ENCODE measurements at places on chromosomes 6 and 20.

DNA sequence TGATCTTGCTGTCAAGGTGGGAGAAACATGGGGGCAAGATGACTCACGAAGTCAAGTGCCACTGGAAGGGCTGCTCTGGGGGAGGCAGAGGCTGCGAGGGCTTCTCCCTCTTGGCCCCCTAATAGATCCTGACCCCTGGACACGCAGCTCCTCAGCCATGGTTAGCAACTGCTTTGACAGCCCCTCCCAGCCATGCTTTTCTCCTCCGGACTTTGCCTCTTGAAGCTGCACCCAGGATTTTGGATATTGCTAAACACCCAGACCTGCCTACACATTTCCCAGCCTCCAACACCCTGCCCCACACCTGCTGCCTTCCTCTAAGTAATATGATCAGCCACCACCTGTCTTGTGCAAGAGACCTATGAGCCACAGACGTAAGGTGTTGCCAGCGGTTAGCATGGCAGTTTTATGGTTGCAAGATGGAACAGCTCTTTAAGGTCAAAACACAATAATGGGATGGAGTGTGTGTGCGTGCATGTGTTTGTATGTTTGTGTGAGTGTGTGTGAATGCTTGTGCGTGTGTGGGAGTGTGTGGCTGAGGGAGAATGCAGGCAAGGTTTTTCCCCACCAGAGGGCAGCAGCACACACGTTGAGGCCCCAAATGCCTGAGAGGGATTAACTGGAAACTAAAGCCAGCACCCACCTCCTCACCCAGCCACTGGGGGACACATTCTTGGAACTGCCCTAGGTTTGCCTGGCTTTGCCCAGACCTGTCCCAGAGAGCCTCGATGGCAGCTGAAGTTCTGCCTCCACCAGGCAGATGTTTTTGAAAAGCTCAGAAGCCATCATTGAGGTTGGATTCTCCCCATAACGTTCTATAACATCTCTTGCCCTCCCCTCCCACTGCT lies 2.5 kb downstream of the IP6K3 start:
- DNase-seq: peak; percentile 78

DNA sequence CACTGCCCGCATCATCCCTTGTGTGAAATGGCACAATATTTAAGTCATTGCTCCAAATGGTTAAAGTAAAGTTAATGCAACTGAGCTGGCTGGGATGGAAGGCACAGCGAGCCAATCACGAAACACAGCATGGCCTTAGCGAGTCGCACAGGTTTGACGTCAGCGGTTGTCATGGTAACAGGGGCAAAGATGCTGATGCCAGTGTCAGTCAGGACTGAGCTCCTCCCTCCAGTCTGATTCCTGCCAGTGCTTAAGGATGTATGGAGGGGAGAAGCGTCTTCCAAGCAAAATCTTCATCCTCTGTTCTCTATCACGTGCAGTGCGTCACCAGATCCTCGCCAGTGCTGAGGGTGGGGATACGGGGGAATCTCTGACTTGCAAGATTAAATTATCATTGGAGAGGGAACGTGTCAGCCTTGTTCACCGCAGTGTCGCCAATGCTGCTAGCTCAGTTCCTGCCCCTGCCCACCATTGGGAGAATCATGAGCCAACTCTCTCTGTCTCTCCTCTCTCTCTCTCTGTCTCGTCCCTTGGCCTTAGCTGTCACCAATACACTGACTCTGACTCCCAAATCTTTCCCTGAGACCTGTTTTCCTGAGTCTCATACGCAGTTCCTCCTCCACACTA lies 24.5 kb downstream of the TSPYL4 start:
- DNase-seq: peak; percentile 89

GRCh38 chr6:99011151-99011550 lies 63.4 kb upstream of the FBXL4 start:
- no peak for DNase-seq

DNA sequence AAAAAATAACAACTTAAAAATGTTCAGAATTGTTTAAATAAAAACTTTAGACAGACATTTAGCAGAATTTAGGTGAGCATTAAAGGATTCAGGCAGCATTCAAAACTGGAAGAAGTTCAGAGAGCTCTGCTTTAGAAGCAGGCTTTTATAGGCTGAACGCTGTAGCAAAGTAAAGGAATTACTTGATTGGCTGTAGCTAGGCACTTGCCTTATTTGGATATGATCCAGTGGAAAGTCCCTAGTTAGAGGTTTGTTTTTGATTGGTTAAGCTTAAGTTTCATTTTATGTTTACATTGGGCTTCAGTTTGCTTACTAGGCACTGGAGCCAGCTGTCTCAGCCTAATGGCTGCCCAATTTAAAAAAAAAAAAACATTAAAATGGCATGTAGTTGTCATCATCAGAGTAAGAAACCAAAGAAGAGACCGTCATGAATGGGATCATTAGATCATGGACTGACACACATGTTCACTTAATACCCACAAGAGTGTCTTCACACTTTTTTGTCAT lies 65.1 kb downstream of the CBFA2T2 start:
- DNase-seq: no peak

- no peak for DNase-seq
Measured at GRCh38 chr6:160118620-160119229, 2.9 kb upstream of the SLC22A1 start.

DNA sequence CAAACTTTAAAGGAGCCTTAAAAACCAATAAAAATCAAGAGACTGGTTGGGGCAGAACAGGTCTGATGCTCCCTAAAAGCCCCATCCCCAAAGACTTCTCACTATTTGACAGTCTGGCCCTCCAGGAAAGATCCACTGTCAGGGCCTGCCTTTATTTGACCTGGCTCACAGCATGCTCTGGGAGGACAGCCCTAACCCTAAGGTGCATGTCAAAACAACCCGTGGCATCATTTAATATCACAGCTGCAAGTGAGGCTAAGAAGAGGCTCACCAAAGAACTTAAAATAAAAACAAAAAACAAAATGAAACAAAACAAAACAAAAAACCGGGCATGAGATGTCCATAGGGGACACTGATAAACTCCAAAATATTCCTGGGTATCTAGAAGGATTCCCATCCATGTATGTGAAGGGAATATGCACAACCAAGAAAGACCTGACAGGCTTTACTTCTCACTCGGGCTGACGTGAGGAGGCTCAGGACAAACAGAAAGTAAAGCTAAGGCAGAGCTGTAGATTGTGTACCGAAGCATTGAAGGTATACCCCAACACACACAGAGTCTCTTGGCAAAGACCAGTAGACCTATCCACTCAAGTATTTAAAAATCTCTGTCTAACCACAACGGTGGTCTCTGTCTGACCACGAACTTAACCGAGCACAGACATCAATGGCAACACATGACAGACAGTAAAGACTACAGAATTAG lies 57.3 kb downstream of the AHI1 start:
- no peak for DNase-seq

DNA sequence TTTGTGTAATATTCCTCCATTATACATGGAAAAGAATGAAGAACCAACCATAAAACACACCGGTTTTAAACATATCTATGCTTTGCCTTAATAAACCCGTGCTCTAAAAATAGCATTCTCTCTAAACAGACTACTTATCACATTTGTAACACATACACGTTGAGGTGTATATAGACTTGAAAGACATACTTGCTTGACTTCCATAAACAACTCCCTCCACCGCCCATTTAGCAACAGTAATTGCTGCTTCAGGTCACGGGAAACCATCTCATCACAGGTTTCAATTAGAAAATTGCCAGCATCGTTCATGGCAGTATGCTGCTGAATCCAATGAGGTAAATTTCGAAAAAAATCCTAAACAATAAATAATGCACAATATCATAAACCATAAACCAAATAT lies 174.0 kb downstream of the SYNE1 start:
- no peak for DNase-seq

DNA sequence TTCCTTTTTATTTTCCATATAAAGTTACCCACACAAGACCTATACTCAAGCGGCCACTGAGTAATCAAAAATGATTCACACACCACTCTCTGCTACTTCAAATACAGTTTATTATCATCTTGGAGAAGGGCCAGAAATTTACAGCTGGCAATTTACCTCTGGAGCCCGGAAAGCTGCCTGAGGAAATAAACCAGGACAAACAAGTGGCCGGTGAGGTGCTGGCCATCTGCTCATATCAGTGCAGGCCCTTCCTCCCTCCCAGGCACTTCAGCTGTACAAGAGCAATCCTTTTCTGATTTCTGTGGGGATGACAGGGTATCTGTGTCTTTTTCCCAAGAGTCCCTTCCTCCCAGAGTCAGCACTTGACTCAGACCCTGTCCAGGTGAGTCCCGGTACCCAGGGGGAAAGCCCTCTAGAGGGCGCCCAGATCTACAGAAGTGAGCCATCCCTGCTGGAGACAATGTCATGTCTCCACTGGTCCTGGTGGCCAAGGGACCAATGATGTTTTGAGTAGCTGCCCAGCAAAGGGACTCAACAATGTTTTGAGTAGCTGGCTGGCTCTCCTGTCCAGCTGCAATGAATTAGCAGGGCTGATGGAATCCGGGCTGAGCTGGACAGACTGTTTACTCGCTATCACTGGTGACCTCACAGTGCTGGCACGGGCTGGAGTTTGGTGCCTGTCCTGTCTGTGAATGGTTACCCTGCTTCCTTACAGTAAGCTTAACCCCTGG lies 23.6 kb downstream of the LRP11 start:
- peak; percentile 69 for DNase-seq

DNA sequence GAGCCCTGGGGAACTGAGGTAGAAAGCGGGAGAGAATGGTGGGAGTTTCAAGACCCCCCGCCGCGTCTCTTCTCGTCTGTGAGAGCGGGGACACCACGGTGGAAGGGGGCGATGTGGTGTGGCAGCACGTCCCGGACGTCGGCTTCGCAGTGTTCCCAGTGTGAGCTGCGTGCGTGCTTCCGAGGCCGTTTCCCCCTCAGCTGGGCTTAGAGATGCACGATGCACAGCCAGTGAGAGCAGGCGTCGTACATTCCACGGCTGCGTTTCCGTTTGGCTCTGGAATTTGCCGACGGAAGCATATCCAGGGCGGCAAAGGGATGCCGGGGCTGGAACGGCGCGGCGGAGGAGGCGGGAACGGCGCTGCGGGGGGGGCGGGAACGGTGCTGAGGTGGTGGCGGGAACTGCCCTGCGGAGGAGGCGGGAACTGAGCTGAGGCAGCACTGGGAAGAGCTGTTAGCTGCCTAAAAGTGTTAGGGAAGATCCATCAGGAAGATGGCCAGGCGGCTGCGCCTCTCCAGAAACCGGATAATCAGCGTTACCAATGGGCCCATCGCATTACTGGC lies 37.7 kb downstream of the KIF25 start:
- DNase-seq: peak; percentile 82

DNA sequence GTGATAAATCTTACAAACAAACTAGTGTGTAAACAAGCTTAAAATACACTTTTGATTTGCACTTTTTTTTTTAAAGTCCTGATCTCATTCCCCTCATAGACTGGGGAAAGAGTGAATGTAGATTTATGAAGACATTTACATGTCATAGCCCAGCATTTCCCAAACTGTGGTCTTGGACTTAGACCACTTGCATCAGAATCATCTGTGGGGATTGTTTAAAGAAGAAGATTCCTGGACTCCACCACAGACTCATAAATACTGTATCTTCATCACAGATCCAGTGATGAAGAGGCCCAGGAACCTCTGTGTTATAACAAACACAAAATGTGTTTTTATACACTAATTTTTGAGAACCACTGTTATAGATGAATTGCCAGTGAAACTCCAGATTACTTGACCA lies 99.5 kb downstream of the KCNQ5 start:
- DNase-seq: no peak

GRCh38 chr6:3962291-3963280 lies 113.4 kb downstream of the FAM50B start:
- DNase-seq: no peak

DNA sequence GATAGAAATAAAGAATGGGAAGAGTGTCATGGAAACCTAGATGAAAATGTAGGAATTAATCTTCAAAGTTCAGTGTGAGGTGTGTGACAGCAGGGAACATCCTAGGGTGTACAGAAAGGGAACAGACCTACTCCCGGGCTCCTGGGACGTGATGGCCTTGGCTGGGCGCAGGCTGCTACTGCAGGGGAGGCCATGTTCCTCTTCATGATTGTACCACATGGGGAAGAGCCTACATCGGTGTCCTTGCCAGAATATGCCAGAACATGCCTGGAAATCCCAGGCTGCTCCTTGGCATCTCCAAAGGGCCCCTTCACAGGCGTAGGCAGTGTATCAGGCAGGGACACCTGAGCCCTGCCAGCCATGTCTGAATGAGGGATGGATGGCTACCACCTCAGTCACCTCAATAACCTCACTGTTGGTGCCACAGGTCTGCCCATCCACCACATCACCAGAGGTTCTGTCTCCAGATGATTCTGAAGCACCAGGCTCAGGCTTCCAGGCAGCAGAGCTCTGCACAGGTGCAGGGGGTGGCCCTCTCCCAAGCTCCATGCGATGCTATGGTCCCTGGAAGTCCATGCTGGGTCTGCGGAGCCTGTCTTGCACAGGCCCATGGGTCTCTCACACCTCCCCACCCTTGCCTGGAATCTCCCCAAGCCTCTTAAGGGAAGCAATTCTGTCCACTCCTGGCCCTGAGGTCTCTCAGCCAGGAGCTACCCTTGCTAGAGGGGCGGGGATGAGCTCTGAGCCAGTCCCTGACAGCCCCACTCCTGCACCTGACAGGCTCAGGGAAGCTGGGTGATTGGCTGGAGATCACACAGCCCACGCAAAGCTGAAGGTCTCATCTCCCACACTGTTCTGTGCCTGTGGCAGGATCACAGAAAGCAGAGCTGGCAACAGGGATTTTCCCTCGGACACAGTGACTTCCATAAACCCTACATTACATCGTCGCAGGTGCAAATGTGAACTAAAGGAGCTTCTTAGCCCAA lies 20.2 kb downstream of the RAMACL start:
- no peak for DNase-seq

- DNase-seq: no peak
Measured at GRCh38 chr6:135173242-135173988, 7.7 kb upstream of the MYB start.

DNA sequence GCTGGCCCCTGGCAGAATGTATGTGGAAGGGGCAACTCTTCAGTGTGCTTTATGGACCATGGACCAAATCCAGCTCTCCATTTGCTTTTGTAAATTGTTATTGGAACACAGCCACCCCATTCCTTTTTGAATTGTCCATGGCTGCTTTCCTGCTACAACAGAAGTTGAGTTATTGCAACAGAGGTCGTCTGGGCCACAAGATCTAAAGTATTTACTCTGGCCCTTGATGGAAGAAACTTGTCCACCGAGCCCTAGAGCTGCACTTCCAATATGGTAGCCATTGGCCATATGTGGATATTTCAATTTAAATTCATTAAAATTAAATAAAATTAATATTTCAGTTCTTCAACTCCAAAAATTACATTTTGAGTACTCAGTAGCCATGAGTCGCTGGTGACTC lies 543.5 kb downstream of the PTPRT start:
- no peak for DNase-seq

DNA sequence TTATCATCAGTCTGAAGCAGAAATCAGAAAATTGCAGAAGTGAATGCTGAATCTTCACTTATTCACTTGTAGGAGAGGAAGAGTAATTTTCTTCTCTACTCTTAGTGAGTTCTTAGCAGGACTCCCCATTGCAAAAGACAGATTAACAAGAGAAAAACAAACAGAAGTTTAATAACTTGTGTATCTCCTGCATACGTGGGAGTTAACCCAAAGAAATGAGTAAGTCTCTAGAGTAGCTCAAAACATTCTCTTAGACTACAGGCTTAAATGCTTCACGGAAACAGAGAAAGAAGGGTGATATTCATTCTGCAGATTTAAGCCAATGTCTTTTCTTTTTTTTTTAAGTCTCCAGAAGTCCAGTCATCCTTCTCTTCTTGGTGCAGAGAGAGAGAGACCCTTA lies 97.9 kb upstream of the TMEM181 start:
- DNase-seq: no peak

GRCh38 chr6:5085648-5086293 lies 630 bp downstream of the PPP1R3G start:
- peak; percentile 73 for DNase-seq

- DNase-seq: no peak
Measured at GRCh38 chr6:146884728-146885127, 286.0 kb downstream of the ADGB start.
